ENCODE measurements at places on chromosomes 1 and 21. TPM values are rescaled to one million over a fixed set of nuclear protein-coding genes. Genes with fewer than 3 reads are reported as not detected.

MMP23B gene
- 48.1 TPM for total RNA-seq

AGPAT3 gene
- total RNA-seq, result 44.7 TPM

GIPC2 gene
- total RNA-seq, result 7.5 TPM

C1orf56 gene
- total RNA-seq, result 5.5 TPM

FAM72B gene
- total RNA-seq, result 2.2 TPM

C1QC gene
- total RNA-seq, result 40.5 TPM

KRTAP21-2 gene
- total RNA-seq, result not detected

HSD3B2 gene
- 1.3 TPM for total RNA-seq

DDR2 gene
- 42.5 TPM for total RNA-seq

All from metanephros (tissue), 2 donors.